ENCODE measurements at places on chromosomes 11 and 22.
A peak's percentile ranks its signal among the peaks of the same experiment; 100 is the strongest.

DNA sequence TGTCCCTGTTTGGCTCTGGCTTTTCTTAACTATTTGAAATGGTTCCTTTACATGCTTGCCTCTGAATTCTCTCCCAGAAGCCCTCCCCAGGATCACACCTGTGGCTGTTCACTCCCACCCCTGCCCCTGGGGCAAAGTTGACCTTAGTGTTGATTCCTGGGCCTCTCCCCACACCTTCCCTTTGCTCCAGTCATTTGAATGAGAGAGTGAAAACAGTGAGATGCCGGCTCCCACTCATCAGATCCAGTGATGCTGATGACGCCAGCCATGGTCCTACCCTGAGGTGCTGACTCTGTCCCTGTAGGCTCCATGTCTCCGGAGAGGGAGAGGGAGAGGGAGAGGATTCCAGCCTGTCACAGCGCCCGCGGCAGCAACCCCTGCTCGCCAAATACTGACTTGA is 40.7 kb downstream of the LRP5 start:
- no peak for DNase-seq

DNA sequence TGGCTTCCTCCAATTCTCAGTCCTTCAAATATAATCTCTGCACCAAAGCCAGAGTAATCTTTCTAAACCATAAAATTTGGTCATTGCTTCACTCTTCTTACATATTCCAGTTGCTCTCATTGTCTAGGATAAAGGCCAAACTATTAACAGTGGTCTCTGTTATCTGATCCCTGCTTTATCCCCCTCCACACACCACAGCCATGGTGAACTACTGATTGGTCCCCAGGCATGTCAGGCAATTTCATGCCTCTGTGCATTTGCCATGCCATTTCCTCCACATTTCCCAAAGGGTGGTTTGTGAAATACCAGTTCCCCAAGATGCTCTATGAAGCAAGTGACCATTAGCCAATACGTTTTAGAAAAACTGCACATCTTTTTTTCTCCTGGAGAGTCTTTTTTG is 97.0 kb downstream of the FAM181B start:
- DNase-seq: no peak

- no peak for DNase-seq
Observed at GRCh38 chr11:108405706-108406105, 61.6 kb downstream of the C11orf65 start.

GRCh38 chr11:1072821-1073231 is 1.8 kb upstream of the MUC2 start:
- DNase-seq: no peak

- no peak for DNase-seq
Observed at GRCh38 chr11:132300283-132300682, 929.9 kb downstream of the NTM start.

DNA sequence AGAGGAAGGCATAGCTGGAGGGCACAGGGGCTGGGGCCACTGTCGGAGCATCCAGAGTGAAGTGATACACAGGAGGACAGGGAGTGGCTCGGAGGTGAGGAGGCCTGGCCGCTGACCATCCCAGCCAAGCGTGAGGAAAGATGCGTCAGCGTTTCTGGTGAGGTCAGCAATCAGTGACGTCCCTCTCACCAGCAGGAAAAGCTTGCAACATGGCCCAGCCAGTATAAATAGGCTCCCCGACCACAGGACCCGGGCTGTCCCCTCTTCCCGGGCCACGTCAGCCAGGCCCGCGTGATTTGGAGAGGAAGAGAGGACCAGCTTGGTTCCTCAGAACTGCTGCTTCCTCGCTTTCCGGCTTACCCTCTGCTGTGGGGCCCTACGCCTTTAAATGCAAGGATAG is 4.2 kb upstream of the OSM start:
- no peak for DNase-seq

- DNase-seq: no peak
Observed at GRCh38 chr11:18225913-18226312, 10.7 kb downstream of the SAA4 start.

DNA sequence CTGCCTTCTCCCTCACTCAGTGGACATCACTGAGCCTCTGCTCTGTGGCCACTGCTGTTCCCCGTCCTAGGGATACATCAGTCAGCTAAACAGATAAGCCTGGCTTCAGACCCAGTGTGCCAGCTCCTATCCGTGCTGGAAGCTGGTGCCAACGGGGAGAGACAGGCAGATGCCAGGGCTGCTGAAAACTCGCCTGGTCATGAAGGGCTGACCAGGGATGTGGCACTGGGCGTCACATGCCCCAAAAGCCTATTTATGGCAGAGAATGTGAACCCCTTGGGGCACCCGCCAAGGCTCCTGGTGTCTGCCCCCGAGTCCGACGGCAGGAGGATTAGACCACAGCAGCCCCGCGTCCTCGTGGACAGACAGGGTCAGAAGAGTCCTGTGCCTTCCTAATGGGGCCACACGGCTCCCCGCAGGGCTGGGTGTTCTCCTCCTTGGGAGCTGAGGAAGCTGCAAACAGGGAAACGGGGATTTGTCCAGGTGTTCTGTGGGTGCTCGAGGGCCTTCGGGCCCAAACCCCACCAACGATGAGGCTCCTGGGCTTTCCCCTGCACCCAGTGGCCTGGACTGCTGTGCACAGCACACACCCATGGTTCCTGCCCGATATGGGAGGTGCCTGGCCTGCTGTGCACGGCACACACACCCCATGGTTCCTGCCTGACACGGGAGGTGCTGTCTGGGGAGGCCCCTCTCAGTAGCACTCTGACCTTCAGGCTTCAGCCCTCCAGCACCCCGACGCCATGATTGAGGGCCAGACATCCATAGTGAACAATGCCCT is 19.9 kb downstream of the ANO1 start:
- no peak for DNase-seq

DNA sequence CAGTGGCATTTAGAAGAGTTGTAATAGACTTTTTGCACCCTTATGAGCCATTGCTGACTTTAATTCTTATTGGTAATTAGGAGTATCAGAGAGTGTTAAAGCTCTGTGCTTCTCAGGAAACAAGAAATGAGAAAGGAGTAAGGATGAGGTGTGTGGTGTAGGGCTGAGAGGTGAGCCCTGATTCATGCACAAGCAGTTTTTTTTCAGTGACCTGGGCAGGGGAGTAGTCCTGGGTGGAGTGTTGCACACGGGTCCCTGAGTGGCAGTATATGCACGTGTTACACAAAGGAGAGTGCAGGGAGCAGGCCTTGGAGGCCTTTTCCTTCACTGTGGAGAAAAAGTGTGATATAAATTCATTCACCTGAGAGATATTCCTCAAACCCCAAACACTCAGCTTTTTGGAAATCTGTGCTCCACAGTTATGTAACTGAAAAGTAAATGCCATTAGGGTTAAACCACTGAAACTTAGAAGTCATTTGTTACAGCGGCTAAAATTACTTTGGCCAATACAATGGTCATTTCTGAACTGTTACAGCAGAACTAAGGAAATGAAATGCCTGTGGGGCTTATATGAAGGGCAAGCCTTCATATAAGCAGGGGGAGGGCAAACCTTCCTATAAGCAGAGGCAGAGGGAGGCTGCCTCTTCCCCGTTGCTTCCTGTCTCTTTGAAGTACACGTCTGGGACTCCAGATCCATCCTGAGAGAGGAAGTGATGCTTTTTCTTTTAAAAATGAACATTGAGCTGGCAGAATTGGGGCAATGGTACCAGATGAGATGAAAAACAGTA is 62.6 kb upstream of the OLFML1 start:
- DNase-seq: no peak

GRCh38 chr11:12185106-12185690 is 74.8 kb downstream of the MICAL2 start:
- no peak for DNase-seq

GRCh38 chr22:22753526-22754267 is 109.3 kb downstream of the GGTLC2 start:
- peak; percentile 65 for DNase-seq

- DNase-seq: no peak
Observed at GRCh38 chr11:27384227-27384626, 21.2 kb upstream of the CCDC34 start.

GRCh38 chr11:42465623-42466022 is 846.2 kb upstream of the API5 start:
- peak; percentile 84 for DNase-seq

DNA sequence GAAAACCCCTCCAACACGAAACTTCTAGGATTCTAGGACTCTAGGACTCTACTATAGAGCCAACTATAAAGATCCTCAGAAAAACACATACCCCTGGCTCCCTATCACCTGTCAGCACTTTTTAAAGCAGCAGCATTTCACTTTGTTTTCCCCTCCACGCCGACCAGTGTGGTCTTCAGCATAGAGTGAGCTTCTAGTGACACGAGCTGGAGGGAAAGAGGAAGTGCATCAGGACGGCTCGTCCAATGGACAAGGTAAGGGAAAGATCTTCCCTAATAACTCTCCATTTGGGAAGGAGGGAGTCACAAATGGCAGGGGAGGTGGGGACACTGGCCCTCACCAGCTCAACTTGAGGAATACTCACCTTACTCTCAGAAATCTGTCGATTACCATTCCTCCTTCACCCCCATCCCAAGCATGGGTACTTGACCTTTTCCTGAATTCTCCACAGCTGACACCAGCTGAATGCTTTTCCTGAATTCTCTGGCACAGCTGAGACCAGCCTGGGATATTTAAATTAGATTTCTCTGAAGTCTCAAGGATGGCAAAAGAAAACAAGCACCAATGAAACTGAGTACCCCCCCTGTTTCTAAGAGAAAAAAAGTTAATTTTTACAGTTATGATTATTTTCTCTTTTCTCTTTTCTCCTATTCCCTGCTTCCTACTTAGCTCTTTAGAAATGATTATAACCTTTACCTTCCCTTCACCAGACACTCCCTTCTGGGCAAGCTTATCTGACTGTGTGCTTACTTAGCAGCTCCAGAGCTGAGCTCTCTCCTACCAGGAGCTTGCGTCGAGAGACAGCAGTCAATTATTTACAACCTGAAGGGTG is 33.3 kb upstream of the NNMT start:
- peak; percentile 68 for DNase-seq

GRCh38 chr22:49429066-49429465 is 398.6 kb downstream of the BRD1 start:
- no peak for DNase-seq

DNA sequence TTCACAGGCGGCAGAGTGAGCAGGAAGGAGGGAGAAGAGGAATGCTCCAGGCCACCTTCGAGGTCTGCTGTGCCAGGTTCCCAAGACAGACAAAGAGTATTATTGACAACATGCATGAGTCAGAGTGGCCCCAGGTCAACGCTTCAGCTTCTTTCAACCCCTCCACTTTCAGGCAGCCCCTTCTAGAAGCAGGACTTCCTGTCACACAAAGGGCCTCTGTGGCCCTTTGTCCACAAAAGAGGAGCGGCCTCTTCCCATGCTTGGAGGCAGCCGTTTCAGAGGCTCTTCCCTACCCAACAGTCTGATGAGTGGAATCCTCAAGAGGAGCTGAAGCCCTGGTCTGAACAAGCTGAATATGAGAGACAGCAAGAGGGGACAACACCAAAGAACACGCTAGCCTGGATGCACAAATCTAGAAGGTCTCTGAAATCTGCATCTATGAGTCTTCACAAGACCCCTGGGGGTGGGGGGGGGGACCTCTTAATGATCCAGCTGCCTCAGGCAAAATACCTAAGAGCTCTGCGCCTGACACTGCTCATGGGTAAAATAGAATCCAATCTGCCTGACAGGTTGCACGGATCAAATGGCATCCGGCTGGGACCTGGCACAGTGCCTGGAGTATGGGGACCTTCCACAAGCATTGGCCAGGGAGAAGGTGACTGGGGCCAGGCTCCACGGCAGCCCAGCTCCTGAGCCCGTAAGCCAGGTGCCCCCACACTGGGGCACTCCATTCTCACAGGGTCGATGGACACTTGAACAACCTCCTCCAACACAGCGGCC is 67.5 kb downstream of the PACSIN2 start:
- peak; percentile 54 for DNase-seq

- DNase-seq: no peak
Observed at GRCh38 chr22:17950651-17951214, 73.6 kb downstream of the MICAL3 start.

GRCh38 chr11:17774232-17775034 is 39.9 kb downstream of the KCNC1 start:
- no peak for DNase-seq

DNA sequence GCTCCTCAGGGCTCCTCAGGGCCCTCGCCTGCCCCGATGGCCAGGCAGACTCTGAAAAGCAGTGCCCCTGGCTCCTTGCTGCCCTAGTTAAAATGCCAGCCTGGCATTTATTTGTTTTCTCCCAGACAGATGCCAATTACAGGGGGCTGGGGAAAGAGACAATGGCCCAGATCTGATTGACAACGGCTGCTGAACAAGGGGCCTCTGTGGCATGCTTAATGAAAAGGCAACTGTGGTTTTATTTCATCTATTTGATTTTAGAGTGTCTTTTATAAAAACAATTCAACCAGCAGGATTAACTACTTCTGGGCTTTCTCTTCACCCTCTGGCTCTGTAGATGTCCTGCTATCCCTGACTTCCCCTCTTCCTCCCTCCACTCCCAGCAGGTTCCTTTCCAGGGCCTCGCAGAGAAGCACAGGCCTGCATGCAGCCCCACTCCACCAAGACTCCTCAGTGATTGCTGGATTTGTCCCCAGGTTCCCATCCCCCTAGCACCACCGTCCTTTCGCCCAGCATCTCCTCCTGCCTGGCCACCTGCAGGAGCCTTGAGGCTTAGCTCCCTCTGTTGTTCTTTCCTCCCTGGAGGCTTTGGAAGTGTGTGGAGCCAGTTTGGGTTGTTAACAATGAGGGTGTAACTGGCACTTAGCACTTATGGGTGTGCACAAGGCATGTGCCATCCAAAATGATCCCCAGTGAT is 171.1 kb downstream of the TENM4 start:
- DNase-seq: no peak

DNA sequence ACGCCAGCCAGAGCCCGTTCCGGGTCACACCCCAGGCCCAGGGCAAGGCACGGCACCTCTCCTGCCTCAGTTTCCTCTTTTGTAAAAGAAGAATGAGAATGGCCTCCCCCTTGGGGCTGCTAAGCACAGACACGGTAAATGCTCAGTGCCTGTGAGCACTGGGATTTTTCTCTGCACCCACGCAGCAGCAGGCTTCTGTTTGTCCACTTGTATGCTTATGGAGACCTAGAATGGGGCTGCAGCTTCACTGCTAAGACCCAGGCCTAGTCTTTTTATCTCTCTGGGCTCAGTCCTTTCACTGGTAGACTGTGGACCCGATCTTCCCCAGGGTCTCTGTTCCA is 1327.9 kb downstream of the TBC1D22A start:
- no peak for DNase-seq

- DNase-seq: peak; percentile 66
Observed at GRCh38 chr11:102733232-102733875, 8.6 kb upstream of the MMP8 start.

DNA sequence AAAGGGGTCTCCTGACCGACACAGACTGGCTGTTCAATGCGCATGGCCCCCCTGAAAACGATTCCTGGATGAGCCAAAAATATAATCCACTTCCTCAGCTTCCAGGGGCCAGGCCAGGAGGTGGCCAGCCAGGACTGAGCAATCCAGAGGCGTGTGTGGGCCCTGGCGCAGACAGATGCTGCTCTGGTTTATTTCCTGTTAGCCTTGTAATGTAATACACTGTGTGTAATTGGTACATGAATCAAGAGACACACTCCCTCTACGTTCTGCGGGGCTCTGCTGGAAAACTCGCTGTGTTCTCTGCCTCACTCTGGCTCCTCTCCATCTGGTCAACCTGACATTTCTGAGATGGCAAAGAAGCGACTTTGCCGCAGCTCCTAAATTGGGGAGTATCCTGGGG is 26.3 kb upstream of the ISX start:
- peak; percentile 54 for DNase-seq
